ENCODE measurements at places on chromosomes 4 and X. TPM values are rescaled to one million over a fixed set of nuclear protein-coding genes. Genes with fewer than 3 reads are reported as not detected.

- H3K27me3 ChIP-seq = no peaks in the 10 kb centered on the region
- DNase-seq = peak; percentile 86
- H3K4me1 ChIP-seq = peaks cover 23% of the 10 kb centered on the region
- no peaks in the 10 kb centered on the region for H3K36me3 ChIP-seq
- H3K27ac ChIP-seq = no peak overlapping the region
- no peak overlapping the region for H3K4me3 ChIP-seq
These were observed 44.2 kb downstream of the MTHFD2L start for GRCh38 chr4:74202062-74202586.

- H3K4me1 ChIP-seq = peaks cover 22% of the 10 kb centered on the region
- peak; percentile 59 for DNase-seq
- no peaks in the 10 kb centered on the region for H3K27me3 ChIP-seq
- H3K27ac ChIP-seq = peak overlapping the region; percentile 89
- H3K4me3 ChIP-seq = no peak overlapping the region
- H3K36me3 ChIP-seq = peaks cover 13% of the 10 kb centered on the region
These were observed 1.2 kb upstream of the CDK16 start for GRCh38 chrX:47217121-47217851.

DNA sequence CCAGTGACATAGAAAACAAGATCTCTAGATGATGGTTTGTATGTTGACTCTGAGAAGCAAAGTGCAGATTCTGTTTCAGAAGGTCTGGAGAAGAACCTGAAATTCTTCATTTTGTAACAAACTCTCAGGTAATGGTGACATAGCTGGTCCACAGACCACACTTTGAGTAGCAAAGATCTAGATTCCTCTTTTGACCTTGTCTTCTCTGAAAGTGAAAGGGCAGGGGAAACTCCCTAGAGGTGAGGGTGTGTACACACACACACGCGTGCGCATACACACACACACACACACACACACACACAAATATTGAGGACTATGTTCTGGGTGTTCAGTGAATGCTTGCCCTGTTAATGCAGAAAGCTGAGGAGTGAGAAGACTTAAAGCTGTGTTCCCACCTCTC, 110.1 kb downstream of the NHSL2 start:
- no peak for DNase-seq
- no peak overlapping the region for H3K4me3 ChIP-seq
- H3K4me1 ChIP-seq = peaks cover 7% of the 10 kb centered on the region

DNA sequence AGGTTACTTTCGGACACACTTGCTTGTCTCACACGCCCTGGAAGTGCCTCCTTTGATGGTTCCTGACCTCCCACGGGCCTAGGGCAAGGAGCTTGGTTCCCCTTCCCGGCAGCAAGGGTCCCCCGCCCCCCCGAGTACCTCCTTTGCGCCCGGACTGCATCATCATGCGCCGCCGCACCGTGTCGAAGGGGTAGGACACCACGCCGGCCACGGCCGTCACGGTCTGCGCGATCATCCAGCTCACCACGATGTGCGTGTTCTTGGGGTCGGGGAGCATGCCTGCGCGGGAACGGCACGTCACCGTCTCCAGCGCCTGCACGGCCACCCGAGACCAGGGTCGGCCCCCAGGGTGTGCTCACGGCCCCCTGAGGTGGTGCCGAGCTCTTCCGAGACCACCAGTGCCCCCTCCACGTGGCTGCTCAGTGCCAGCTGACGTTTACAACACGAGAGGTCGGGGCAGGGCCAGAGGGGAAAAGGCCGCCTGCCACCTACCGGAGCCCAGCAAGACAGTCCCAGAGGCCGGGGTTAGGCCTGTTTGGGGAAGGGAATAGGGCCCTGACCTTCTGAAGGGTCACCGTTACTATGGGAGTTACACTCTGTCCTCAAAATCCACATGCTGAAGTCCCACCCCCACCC, 4.7 kb downstream of the SLC25A6 start:
- no peaks in the 10 kb centered on the region for H3K27me3 ChIP-seq
- no peak overlapping the region for H3K4me3 ChIP-seq
- H3K27ac ChIP-seq = no peak overlapping the region
- H3K4me1 ChIP-seq = peaks cover 14% of the 10 kb centered on the region
- H3K36me3 ChIP-seq = peaks cover 52% of the 10 kb centered on the region
- no peak for DNase-seq

DNA sequence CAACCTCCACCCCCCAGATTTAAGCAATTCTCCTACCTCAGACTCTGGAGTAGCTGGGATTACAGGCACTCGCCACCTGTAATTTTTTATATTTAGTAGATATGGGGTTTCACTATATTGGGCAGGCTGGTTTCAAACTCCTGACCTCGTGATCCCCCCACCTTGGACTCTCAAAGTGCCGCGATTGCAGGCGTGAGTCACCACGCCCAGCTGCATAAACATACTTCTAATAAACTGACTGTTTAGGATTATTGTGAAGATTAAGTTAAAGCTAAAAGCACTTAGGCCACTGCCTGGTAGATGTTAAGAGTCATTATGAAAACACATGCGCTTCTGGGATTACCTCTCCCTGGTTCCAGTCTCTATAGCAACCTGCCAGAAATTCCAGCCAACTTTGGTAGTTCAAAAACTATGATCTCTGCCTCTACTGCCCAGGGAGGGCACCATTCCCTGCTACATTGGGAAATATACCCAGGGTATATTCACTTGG, 30.2 kb upstream of the GRIA3 start:
- H3K27ac ChIP-seq = no peak overlapping the region
- no peaks in the 10 kb centered on the region for H3K36me3 ChIP-seq
- DNase-seq = peak; percentile 36

The GABRE gene
- total RNA-seq = 1.8 TPM

The CFP gene
- 0.17 TPM for total RNA-seq
